ENCODE measurements at places on chromosomes 6 and 20.

DNA sequence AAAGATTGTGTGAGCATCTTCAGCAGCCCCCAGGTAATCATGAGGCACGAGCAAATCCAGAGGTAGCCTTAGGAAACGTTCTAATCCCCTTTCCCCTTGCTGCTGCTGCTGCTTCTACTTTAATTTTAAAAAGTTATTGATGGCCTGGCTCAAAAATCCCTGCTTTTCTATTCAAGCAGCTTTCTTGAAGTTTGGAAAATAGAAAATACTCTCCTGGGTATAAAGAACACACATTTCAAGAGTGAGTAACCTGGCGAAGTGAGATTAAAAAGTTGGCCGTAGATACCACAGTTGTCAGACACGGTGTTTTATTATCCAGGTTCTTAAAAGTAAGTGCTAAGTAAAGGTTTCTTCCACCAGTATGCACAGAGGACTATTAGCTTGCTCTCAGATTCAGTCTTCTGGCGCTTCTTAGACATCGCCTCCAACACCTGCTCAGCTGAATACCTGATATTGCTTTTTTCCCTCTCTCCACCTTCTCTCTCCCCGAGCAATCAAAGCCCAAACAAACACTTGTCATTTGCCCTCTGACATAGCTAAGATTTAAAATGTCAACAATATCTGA is 150.7 kb downstream of the EDN3 start:
- no peak for DNase-seq

DNA sequence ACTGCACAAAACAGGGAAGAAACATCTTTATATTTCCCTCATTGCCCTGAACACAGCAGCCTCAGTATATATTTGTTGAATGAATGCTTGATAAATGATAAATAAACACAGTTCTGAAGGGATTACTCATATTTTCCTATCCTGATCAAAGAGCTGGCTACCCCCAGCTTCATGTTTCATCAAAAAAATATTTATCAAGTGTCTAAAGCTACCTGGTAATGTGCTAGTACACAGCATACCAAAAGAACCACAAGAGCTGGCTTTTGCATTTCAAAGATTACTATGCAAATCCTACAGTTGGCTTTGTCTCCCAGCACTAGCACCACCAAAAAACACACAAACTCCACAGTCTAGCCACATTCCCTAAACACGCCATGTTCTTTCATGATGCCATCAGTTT is 130.0 kb downstream of the BTBD9 start:
- no peak for DNase-seq

DNA sequence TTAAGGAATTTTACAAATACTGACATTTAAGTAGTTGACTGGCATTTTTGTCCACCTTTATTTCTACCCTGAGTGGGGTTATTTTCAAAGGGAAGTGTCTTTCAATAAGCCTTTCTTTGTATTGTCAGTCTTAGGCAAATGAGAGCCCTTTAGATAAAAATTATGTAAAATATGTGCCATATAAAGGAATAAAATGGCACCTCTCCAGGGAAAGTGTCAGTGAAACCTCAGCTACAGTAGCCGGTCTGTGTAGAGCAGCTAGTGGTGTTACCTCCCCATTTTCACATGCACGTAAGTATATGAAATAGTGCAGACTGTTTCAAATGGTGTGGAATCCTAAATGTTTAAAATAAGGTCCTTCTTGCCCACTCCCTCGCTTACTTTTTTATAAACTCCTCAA is 5.0 kb downstream of the FAM217B start:
- no peak for DNase-seq

- no peak for DNase-seq
Measured at GRCh38 chr20:605237-605636, 4.9 kb downstream of the TCF15 start.

DNA sequence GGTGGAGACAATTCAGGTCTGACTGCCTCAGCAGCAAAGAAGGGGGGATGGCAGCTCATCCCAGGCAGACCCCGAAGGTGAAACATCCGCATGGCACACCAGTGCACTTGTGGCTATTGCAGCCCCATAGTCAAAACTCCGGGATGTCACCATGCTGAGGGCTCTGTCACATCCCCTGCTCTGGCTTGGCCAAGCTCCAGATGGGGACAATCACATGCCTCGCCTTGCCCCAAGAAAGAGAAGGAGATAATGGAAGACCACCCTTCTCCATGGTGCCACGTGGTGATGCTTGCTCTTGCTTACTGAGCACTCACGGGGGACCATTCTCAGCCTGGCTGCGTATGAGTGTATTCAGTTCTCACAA is 60.2 kb downstream of the RBM38 start:
- no peak for DNase-seq

GRCh38 chr6:35725721-35726438 is 11.0 kb upstream of the ARMC12 start:
- no peak for DNase-seq

GRCh38 chr20:32463642-32464400 is 105.7 kb downstream of the ASXL1 start:
- no peak for DNase-seq

GRCh38 chr20:63657260-63657936 is 714 bp upstream of the RTEL1 start:
- no peak for DNase-seq

DNA sequence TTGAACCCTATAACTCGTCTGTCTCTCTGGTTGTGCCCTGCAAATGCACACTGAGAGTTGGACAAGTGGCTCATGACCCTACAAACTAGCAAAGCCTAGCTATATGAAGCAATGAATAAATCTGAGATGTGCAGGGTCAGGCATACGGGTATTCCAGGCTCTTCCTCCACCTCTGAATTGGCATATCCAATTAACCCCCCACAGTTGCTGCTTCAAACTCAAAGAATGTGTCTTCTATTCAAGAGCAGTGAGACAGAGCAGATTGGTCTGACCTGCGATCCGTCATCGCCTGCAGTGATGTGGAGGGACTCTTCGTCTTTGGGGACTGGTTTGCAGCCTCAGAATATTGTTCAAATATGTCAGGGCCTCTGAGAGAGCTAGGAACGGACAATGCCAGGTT is 59.8 kb downstream of the LAMP5 start:
- DNase-seq: no peak

DNA sequence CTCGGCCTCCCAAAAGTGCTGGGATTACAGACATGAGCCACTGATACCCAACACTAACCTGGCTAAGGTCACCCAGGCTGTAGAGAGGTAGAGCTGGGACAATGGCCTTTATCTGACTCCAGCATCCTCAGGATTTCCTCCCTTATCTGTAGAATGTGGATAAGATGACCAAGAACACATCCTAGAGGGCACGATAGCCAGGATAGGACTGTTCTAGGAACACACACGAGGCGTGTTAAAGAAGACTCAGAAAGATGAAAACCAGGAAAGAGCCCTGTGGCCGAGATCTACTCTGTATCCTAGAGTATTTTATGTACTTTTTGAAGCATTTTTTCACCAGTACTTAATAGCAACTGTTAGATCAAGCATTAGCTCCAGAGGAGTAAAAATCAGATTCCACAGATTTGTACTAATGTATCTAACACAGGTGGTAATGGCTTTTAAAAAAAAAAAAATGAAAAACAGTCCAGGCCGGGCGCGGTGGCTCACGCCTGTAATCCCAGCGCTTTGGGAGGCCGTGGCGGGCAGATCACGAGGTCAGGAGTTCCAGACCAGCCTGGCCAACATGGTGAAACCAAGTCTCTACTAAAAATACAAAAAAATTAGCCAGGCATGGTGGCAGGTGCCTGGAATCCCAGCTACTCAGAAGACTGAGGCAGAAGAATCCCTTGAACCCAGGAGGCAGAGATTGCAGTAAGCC is 17.3 kb downstream of the PPP1R10 start:
- DNase-seq: no peak

DNA sequence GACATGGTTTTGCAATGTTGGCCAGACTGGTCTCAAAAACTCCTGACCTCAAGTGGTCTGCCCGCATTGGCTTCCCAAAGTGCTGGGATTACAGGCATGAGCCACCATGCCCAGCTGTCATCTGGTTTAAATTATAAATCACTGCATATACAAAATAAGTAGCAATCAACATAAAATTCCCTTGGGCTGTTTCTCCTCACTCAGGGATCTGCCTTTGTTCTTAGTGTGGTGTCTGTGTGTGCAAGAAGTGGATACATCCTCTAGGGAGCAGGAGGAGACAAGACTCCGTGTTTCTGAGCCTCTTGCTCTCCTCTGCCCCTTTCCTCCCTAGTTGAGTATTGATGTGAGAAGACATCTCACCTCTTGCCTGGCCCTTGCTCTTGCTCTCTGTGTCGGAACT is 65.2 kb upstream of the ADGRF4 start:
- DNase-seq: no peak

GRCh38 chr20:63733117-63733516 is 3.3 kb upstream of the LIME1 start:
- DNase-seq: no peak

GRCh38 chr6:62652692-62653328 is 366.8 kb upstream of the KHDRBS2 start:
- no peak for DNase-seq

DNA sequence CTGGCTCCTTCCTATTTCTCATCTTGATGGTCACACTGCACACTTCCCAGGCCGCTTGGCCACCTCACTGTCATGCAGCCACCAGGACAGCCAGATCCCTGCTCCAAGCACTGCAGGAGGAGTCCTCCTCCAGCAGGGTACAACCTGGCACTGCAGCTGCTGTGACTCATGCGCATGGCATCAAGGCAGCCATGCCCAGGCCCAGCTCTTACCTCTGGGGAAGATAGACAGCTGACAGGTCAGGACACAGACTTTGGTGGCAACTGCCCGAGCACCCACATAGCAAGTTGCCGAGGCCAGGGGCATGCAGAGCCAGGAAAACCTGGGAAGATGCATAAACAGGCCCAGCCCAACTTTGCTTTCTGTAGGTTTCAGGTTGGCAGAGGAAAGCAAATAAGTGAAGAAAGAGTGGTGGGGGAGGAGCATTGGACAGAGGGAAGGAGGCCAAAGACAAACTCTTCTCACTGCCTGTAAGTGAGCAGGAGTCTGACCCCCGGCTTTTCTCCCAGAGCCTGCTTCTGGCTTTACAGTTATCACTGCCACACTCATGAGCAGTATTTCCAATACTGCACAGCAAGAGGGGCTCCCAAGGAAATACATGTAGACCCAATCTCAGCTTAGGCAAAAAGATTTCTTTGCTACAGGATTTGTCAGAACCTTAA is 38.8 kb downstream of the SLC22A3 start:
- DNase-seq: no peak

- DNase-seq: no peak
Measured at GRCh38 chr6:154448448-154449096, 61.9 kb downstream of the CNKSR3 start.

DNA sequence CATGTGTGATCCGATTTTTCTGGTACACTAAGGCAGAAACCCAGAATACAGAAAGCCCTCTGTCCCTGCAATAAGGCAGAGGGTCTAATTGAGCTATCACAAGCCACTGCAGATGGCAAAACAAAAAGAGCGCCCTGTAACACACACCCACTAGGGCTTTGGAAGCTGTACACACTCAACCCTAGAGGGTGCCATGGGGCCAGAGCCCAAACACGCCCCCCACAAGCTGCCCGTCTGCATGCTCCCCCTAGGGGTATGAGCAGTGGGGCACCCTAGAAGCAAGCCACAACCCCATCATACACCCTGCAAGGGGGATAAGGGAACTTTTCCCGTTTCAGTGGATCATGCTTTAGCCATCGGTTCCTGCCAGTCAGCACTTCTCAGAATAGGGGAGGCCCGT is 62.2 kb upstream of the PDE10A start:
- DNase-seq: no peak

DNA sequence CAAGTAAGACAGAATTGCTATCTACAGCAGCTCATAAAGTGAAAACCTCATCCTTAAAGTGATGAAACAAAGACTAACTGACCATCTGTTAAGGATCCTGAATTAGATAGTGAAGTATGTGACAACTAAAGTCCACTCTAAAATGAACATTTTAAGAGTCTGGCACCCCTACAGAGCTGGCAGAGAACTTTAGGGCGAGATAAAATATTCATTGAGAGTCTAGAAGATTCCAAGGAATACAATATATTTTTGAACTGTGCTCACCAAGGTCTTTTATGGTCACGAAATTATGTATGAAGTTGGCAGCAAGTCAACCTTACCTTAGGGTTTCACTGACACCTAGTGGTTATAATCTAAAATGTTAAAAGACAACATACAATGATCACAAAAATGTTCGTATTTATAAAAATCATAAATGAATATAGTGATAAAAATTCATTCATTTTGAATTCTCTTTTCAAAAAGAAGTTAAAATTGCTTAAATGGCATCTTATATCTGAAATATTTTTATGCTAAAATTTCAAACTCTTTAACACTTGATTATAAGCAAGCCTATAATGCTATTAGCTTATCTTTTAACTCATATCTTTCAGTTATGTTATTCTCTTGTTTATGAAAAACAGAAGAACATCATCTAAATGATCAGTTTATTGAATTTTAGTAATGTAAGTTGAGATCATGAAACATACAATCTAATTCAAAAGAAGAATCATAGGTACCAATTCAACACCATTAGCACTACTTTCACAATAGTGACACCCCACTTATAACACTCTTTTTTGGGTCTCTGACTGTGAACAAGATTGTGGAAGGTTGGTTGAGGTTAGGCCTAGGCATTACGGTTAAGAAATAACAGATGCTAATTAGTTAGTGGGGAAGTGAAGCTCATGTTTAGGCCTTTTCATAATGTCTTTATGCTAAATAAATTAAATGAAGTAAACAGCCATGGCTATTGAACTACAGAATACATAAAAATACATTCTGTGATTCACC is 27.5 kb downstream of the RSPH3 start:
- DNase-seq: no peak

GRCh38 chr20:50919567-50919966 is 11.7 kb downstream of the ADNP start:
- no peak for DNase-seq

- no peak for DNase-seq
Measured at GRCh38 chr20:10077081-10077471, 42.3 kb downstream of the ANKEF1 start.

GRCh38 chr6:147217840-147218404 is 13.7 kb downstream of the STXBP5 start:
- no peak for DNase-seq

- no peak for DNase-seq
Measured at GRCh38 chr6:5181510-5182317, 79.0 kb downstream of the LYRM4 start.

- no peak for DNase-seq
Measured at GRCh38 chr6:24387818-24388217, 14.9 kb upstream of the MRS2 start.

DNA sequence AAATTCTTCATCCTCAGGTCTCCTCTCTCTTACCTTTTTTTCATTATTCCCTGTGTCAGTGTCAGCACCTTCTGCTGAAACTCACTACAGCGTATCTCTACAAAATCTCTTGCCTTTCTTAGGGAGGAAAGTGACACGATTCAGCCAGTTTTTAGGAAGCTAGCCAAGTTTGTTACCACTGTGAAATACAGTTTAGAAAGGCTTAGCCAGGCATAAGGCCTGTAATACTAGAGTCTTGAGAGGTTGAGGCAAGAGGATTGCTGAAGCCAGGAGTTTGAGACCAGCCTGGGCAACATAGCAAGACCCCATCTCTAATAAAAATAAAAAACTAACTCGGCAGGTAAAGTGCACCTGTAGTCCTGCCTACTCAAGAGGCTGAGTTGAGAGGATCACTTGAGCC is 16.7 kb downstream of the TAB2 start:
- no peak for DNase-seq

- DNase-seq: no peak
Measured at GRCh38 chr6:10355115-10355702, 59.7 kb downstream of the TFAP2A start.

GRCh38 chr20:51409192-51409880 is 133.2 kb downstream of the NFATC2 start:
- DNase-seq: no peak

- DNase-seq: no peak
Measured at GRCh38 chr20:41049451-41049850, 20.8 kb downstream of the TOP1 start.

All from stimulated activated CD4-positive, alpha-beta T cell treated with anti-CD3 and anti-CD28 coated beads, TNF-alpha, amount 100 ng/mL, for 24 hours (primary cell).